ENCODE measurements at places on chromosomes 2 and 18.
A peak's percentile ranks its signal among the peaks of the same experiment; 100 is the strongest.

GRCh38 chr2:229407170-229407569 is 136.1 kb upstream of the PID1 start:
- DNase-seq = no peak

DNA sequence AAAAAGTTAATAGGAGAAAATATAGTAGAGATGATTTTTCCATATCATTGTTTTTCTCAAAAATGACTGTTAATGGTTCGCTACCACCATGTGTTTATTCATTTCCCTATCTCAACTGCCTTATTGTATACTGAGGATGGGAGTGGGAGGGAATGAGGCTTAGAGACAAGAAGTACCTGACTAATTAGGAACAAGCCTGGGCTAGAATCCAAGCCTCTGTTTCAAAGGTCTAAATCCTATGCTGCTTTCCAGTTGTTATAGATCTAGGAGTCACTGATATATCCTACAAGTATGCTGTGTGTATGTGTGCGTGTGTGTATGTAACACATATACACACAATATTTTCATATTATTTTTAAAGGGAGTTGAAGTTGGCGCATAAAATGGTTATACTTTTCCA is 465.9 kb downstream of the EPHA4 start:
- no peak for DNase-seq

GRCh38 chr18:3688690-3689089 is 238.7 kb downstream of the TGIF1 start:
- DNase-seq = no peak

- DNase-seq = no peak
Observed at GRCh38 chr18:24262087-24262486, 123.2 kb downstream of the CABYR start.

- DNase-seq = peak; percentile 79
Observed at GRCh38 chr2:208491641-208492040, 85.0 kb downstream of the PTH2R start.

- DNase-seq = no peak
Observed at GRCh38 chr2:185780890-185781289, 42.3 kb downstream of the FSIP2 start.

GRCh38 chr2:214750529-214750928 is 59.0 kb downstream of the BARD1 start:
- DNase-seq = no peak

DNA sequence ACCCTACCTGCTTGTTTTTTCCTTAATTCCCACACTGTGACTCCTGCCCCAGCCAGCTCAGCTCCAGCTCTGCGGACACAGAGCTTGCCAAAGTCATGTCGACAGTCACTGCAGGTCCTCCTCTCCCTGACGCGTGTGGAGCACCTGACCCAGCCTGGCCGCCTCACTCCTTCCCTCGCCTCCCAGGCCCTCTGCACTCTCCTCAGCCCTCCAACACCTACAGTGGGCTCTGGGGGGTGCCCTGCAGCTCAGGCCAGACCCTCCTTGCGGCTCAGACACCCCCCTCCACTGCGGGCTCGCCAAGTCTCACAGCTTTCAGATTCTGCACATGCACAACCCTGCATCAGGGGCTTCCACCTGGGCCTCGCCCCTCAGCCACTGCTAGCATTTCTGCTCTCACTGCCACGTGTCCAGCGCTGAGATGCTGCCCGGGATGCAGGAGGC is 68.3 kb downstream of the NDUFA10 start:
- DNase-seq = no peak

DNA sequence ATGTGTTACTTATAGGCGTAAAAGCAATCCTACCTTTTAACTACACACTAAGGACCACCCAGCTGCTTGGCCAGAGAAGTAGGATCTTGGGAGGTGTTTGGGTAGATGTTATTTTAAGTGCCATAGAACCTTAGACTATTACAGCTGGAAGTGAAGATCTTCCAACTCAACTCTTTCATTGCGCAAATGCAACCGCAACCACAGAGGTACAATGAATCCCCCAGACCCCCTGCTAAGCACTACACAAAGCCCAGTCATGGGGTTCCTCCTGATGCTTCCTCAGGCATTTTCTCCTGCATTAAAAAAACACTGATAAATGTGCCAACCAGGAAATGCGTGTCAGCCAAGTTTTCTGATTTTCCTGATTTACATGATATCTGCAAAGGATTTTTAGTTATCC is 246.0 kb downstream of the LRRTM1 start:
- DNase-seq = no peak

DNA sequence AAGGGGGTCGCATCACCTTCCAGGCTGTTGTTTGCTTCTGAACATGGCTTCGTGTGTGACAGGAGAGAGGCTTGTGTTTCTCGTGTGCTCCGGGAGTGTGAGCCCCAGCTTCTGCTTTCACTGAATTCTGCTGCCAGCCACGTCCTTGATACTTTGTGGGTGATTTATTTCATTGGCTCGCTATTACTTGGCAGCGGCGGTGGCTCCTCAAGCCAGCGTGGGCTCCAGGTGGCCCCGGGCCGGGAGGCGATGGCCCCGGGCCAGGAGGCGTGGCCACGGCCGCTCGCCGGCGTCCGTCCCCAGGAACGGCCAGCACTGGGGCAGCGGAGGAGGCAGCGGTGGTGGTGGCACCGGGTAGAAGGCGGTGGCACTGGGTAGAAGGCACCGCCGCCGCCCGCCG is 63.1 kb downstream of the NAPG start:
- no peak for DNase-seq

DNA sequence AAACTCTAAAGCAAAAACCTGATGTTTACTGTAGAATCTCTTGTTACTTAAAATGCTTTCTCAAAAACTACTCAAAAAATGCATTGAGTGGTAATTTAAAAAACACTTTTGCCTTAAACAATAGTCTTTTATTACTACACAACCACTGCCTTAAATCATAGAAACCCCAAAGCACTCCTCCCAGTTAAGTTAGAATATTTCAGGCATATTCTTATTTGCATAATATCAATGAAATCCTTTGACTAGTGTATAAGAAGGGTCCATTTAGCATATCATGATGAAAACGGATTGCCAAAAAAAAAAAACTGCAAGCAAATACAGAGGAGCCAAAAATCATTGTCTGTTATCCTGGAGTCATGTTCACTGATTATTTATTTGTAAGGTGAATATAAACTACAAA is 119.2 kb downstream of the PTPRM start:
- no peak for DNase-seq

GRCh38 chr2:96957244-96957643 is 29.1 kb downstream of the FAM178B start:
- DNase-seq = no peak

DNA sequence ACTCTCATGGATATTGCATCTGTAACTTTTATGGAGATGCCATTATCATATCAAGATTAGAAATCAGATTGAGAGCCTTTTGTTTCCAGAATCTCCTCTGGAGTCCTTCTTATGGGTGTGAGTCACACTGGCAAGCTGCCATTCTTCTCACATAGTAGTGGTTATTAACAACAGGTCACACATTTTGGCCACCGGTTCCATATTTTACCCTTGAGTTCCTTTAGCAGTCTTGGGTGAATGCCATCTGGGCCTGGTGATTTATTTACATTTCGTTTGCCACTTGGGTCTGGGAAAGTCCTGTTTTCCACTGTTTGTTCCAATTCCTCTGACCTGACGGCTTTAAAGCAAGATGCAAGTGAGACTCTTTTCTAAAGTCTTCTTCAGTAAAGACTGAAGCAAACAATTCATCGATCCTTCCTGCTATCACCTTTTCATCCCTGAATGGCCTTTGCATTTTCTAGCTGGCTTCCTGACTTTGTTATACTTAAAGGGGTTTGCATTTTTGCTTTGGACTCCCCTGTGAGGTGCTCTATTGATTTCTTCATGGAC is 80.5 kb upstream of the CAVIN2 start:
- peak; percentile 60 for DNase-seq

DNA sequence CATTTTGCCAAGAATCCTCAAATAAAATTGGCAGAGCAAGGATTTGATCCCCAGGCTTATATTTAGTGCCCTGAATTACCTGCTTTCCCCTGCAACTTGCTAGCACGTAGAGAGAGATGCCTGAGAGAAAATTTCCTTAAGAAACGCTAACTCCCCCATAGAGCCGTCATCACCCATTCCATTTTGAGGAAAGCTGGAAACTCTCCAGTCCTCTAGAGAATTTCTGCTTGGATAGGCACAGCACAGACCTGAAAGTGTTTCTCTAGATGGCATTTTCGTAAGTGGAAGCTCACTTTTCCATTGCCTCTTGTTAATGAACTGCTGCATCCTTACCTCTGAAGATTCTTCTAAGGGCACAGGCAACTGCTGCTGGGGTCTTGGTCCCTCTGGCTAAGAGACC is 277.8 kb upstream of the SIX2 start:
- no peak for DNase-seq

GRCh38 chr18:8469544-8470130 is 139.6 kb upstream of the RAB12 start:
- DNase-seq = no peak

DNA sequence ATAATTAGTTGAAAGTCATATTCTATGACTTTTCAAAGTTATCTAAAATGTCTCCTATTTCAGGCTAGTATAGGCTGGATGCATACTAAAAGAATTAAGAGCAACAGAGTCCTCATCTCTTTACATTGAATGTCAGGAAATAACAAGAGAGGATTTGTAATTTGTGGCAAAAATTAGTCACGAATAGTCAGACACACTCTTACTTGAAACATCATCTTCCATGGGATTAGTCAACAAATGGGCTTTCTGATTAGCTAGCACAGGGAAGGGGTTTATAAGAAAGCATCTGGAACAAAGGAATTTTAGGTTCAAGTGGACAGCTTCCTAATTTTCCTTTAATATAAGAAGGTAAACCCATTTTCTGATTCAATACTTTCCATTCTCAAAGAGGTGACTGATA is 330.3 kb upstream of the MEX3C start:
- DNase-seq = no peak

DNA sequence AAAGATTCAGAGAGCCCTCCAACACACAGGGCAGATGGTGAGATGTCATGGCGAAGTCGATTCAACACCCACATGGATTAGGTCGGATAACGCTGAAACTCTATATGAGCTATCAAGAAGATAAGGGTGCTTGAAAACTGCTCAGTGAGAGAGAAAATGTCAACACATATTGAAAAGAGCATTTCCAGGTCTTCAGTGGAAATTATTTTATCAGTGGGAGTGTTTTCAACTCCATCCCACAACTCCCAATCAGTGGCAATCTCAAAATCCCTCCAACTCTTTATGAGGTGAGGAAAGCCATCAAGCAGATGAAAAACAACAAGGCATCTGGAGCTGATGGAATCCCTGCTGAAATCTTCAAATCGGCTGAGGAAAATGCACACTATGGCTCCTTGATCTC is 104.5 kb upstream of the KLHL14 start:
- no peak for DNase-seq

DNA sequence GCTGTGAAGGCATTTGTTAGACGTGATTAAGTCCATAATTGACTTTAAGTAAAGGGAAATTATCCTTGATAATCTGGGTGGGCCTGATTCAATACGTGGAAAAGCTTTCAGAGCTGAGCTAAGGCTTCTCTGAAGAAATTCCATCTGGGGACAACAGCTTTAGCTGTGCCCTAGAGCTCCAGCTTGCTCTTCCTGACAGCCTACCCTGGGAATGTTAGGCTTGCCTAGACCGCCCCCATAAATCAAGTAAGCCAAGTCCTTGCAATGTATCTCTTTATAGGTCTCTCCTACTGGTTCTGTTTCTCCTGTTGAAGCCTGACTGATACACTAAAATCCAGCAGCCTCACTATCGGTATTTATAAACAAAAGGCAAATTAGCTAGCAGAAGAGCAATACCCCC is 160.0 kb downstream of the STK39 start:
- DNase-seq = no peak

- no peak for DNase-seq
Observed at GRCh38 chr2:132400901-132401240, 15.7 kb upstream of the GPR39 start.

DNA sequence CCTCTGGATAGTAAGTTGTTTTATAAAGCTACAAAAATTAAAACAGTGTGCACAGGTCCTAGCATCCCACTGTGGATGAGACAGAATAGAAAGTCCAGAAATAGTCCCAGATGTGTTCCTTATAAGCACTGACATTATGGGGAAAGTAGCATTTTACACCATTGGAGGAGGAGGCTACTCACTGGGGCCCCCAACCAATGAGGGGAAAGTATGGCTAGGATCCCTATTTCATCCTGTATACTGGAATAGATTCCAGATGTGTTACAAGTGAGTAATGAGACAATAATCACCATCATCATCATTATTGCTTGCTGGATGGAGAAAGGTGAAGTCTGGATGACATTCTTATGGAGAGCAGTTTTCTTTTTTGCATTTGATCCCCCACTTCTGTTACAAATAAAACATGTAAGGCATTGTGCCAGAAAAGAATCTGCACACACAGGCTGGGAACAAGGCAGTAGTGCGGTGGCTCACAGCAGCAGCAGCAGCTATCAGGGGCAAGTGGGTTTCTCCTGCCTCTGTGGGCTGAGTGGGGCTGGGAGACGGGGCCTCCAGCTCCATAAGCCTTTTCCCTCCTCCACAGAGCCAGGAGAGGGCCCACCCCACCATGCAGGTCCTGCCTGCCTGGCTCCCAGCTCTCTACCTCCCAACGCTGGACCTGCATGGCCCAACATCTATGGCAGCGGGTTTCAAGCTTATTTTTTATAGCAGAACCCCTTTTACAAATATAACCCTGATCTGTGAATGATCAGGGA is 5.0 kb downstream of the ARID5A start:
- no peak for DNase-seq

DNA sequence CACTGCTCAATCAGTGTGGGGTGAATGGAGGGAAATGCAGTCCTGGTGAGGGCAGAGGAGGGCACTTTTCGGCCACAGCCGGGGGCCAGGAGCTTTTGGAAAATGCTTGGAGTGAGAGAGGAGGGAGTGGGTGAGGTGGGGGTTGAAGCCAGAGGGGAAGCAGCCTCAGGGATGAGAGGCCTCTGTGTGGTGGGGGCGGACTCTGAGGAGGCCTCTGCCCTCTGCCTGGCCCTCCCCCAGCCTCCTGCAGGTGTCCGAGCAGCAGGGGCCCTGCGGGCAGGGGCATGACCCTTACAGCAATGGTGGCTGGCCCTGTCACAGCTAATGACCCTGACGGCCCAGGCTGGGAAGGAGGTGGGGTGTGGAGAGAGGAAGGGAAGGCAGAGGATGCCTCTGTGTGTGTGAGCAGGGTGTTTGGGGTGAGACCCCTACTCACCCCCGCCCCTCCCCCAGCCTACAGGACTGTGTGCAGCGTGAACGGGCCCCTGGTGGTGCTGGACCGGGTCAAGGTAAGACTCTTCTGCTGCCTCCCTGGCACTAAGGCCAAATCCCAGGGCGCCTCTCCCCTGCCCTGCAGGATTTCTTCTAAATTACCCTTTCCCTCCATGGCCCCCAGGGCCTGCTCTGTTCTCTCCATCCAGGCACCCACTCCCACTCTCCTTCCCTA is 7.6 kb downstream of the ATP6V1B1 start:
- DNase-seq = no peak
